T-helper 17 cell (primary cell): ENCODE measurements at places on chromosomes 6 and 20.

DNA sequence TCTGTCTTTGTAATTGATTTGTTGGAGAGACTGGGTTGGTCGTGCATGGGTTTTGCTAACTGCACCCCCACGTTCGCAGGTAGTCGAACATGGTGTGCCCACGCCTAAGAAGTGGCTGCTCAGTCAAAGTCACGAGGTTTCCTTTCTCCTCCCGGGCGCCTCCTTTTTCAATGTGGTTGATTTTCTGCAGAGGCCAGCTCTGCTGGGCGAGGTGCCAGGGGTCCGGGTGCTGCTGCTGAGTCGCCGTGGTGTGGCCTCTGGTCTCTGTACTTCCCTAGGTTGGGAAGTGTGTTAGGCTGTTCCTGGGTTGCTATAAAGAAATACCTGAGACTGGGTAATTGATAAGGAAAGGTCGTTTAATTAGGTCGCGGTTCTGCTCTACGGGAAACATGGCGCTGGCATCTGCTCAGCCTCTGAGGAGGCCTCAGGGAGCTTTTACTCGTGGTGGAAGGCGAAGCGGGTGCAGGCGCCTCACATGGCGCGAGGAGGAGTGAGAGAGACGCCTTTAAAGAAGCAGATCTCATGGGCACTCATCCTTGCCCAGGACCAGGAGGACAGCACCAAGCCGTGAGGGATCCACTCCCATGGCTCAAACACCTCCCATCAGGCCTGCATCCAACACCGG lies 14.1 kb downstream of the OSBPL2 start:
- no peak for DNase-seq

GRCh38 chr20:58039274-58040092 lies 189.0 kb downstream of the ANKRD60 start:
- no peak for DNase-seq

DNA sequence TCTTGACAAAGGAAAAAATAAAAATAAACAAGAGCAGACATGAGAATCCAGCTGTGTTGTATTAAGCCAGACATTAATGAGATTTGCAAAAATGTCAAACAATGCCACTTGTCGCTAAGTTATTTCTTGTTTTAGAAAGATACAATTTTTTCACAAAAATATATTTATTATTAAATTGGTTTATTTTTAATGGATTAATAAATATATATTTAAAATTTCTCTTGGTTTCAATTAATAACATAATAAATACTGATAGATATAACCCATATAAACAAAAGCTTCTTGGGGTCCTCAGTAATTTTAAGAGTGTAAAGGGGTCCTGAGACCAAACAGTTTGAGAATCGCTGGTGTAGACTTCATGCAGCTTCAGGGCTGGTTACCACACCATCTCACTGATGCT lies 26.1 kb downstream of the TUBB2B start:
- DNase-seq = no peak

GRCh38 chr6:129767776-129768485 lies 58.0 kb upstream of the ARHGAP18 start:
- DNase-seq = no peak

DNA sequence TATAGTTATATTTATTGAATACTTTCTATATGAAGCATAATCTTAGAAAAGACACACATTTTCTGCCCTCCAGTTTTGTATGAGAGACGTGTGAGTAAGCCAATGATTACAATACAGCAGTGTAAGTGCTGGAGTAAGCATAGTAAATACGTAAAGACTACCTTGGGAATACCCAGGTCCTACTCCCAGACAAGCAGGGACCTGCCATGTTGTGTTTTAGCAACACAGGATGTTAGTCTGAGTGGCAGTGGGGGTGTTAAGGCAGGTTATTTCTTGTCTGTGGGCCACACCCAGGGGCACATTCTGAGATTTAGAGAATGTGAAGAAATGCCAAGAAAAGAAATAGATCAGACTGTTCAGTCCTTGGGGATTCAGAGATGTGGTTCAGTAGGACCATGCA lies 34.3 kb upstream of the RNF144B start:
- DNase-seq = no peak

GRCh38 chr6:162181741-162182401 lies 545.7 kb downstream of the PRKN start:
- DNase-seq = no peak

DNA sequence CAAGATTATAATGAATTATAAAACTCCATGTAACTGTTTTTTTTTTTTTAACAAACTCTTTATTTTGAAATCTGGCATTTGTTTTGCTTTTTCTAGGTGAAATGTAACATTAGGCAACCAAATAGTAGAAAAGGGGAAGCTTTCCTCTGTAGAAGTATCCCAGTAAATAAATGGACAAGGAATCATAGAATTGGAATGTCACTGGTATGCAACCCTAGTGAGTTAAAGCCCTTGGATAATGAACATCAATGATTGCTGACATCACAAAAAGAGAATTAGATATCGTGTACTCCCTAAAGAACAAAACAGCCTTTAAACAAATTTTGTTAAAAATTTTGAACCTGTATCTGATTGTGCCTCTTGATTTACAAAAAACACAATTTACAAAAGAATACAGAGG lies 93.9 kb upstream of the OGFRL1 start:
- DNase-seq = no peak

DNA sequence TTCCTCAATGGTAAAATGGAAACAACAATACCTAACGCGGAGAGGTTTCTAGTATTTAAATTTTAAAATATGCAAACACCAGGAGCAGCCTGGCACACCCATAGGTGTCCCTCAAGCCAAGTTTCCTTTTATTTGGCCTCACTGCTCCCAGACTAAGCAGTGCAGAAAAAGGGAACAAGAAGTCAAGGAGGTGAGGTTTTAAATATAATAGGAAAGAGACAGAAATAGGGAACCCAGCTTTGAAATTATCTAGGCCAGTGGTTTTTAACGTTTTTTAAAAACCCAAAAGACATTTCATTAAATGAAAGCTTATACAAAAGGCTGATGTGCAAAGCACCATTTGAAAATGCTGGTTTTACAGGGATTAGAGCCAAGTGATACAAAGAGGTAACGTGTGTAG lies 109.6 kb downstream of the SLC22A3 start:
- no peak for DNase-seq

GRCh38 chr20:22776369-22776768 lies 192.0 kb upstream of the FOXA2 start:
- DNase-seq = no peak

DNA sequence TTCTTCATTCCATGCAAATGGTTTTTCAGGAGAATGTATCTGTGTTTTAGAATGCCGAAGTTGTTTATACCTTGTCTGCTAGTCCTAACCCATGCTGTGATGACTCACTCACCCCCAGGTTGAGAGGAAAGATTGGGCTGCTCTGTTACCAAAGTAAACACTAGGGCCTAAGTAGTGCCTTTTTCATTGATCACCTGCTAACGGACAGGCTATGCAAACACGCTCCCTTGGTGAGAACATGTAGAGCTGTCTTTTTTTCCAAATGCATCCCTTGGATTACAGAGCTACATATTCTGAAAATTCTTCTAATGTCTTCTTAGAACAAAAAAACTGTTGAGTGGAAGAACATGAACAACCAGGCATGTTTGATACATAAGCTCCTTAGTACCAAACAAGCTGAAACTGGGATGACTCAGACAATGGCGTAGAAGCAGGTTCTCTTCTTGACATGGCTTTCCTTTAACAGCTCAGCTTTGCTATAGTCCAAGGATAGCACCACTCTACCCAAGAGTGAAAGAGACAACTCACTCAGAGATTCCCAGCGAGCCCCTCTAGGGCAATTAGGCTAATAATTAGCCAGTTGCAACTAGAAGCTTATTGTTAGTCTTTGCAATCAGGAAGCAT lies 20.5 kb downstream of the PERP start:
- no peak for DNase-seq

DNA sequence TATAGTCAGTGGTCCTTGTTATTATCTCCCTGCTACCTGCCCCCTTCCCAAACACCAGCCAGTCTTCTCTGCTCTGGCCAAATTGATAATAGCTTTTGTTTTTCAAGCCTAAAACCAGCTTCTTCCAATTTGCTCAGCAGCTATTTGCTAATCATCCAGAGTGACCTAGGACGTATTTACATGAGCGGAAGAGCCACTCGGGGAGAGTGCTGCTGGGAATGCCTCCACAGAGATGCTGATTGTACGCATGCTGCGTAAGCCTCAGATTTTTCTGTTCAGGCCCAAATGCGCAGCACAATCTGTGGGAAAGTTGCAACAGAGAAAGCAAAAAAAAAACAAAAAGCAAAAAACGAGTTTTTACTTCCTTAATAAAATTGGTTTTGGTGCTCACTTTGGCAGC lies 24.4 kb upstream of the ID1 start:
- DNase-seq = no peak

DNA sequence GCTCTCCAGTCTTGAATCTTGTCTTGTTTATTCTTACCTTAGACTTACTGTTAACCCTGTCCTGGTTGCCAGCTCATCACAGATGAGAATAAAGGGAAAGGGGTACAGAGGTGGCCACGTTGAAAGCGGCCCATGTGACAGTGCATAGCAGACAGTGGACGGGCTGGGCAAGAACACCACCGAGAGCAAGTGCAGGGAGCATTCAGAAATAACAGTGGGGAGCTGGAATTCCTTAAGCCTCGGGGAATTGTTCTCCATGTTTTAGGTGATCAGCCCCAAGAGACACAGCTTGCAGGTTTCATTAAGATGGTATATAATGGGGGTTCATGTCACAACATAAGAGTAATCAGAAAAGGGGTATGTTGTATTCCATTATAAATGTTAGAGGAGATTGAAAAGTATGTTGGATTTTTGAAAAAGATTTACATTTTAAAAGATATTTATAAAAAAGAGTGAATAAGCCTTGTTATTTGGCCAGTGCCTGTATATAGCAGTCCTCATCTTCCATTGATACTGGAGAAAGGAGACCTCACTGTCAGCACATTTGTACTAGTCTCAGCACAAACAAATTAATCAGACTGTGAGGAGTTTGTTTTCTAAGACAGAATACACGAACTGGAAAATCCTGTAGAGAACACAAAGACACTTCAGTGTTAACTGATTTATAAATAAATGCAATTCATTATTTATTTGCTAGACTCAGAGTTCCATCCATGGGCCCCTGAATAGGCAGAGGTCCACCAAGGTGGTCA lies 35.4 kb downstream of the VAPB start:
- DNase-seq = no peak

GRCh38 chr20:37274851-37275524 lies 13.4 kb upstream of the GHRH start:
- DNase-seq = no peak

- no peak for DNase-seq
Measured at GRCh38 chr6:34172961-34173775, 27.3 kb upstream of the GRM4 start.

GRCh38 chr6:12478921-12479320 lies 188.8 kb downstream of the EDN1 start:
- no peak for DNase-seq

DNA sequence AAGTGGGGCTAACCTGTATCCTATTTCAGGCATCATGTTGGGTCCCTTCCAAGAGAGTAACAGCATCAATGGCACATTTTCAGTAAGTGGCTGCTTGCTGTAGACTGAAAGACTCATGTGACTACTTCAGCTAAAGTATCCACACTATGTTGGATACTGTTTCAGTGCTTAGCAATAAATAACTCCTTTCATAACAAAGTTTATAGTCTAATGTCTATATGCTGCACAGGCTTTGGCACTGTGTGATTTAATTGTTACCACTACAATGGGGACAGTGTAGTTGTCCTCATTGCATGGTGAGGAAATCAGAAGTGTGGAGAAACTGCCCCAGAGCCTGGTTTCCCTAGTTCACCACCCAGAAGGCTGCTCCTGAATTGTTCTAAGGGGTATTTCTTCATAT lies 318.0 kb upstream of the PTCHD4 start:
- no peak for DNase-seq

DNA sequence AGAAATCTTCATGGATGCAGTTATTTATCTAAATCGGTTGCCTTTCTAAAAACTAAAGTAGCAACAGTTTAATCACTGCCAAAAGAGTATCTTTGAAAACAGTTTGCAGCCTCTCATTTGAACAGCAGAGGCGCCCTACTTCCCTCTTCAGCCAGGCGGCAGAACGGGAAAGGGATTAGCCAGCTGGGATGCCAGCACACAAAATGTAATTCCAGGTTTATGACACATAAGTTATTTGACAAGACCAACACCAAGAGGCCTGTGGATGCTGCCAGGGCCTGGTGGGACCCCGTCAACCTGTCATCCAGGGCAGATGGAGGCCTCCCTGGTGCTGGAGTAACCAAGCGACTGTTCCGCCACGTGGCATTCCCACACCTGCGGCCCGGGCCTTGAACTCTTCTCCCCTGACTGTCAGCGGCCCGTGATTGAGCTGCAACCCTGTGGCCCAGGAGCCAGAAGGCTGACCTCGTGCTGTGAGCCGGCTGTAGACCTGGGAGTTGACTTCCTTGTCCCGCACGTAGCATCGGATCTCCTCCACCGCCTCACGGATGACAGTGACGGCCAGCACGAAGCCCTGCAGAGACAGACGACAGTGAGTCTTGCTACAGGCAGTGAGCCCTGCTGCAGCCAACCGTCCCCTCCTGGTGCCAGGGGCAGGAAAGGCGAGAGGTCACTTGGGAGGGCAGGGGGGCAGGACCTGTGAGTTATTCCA lies 55.5 kb downstream of the ATP9A start:
- DNase-seq = no peak

GRCh38 chr6:168313431-168314011 lies 6.1 kb downstream of the DACT2 start:
- DNase-seq = no peak

DNA sequence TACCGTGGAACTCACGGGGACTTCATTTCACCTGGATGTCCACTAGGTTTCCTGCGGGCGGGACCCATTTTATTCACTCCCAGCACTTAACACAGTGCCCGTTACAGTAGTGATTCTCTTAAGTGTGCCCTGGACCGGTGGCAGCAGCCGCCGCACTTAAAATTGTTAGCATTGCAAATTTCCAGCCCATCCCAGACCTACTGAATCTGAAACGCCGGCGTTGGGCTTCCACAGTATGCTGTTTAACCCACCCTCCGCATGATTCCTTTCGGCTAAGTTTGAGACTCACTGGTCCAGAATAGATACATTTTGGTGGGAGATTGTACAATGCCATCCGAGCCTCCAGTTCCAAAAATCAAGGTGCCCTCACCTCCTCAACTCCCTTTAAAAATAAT lies 967 bp downstream of the SMPDL3A start:
- no peak for DNase-seq

DNA sequence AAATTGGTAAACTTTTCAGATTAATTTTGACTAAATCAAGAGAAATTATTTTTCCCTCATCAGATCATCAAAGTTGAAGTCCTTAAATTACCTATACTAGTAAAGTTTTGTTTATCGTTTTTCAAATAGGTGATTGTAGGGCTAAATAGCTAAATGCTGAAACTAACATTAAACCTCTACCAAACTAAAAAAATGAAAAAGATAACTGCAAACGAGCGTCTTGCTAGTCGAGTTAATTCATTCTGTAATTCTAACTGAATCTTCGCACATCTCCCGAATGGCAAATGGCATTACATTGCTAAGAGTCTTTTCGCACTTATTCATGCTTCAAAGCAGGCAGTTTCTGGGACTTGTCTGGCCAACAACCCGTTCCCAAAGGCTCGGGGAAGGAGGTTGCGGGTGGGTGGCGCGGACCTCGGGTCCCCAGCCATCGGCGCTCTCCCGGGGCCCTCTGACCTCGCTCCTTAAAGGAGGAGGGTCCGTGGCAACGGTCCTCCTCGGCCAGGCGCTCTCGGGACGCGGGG lies 43.8 kb downstream of the POPDC3 start:
- DNase-seq = no peak

GRCh38 chr6:49342410-49342809 lies 120.6 kb downstream of the MMUT start:
- DNase-seq = no peak

- DNase-seq = no peak
Measured at GRCh38 chr20:9078826-9079731, 10.2 kb downstream of the PLCB4 start.

- DNase-seq = no peak
Measured at GRCh38 chr6:155319902-155320301, 5.6 kb upstream of the TFB1M start.
